Kidney tubule cell (primary cell): ENCODE measurements at places on chromosomes 6 and 20.

GRCh38 chr6:155352811-155353210, 38.5 kb upstream of the TFB1M start:
- DNase-seq = peak; percentile 38

DNA sequence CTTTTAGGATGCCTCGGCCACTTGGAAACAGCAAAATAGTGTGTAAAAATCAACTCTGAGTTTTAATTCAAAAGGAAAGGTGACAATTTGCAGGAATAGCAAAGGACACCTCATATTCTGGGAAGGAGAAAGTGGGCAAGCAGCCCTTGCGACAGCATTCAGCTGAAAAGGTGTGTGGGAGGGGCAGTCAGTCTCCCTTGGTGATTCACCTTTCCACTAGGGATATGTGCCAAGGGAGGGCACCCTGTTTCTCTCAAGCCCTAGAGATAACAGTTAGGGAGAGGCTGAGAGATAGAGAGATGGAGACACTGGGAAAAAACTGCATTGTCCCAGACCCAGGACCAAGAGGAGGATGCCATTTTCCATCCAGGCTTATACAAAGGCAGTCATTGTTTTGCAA, 228.1 kb downstream of the EPM2A start:
- no peak for DNase-seq

DNA sequence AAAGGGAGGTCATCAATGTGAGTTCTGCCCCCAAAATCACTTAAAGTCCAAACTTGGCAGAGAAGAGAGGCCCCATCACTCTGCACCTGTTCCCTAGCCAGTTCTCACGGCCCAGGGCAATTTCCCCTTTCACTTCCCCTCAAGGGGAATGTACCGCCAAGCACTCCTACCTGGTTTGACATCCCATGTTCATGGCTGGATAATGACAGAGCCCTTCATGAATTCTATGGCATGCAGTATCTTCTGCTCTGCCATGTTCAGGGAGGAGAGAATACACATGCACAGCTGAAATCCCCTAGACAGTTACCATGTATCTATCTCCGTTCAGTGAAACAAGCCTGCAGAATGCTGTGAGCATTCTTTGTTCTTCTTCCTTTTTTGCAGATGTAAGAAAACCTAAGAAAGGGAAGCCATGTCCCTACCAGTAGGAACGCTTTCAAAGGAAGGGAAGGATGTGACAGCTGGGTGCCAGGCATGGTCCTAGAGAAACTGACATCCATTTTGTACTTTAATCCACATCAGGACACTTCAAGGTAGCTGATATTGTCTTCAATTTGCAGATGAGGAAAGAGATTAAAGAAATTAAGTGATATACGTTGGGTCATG, 79.8 kb upstream of the ARID1B start:
- DNase-seq = no peak

DNA sequence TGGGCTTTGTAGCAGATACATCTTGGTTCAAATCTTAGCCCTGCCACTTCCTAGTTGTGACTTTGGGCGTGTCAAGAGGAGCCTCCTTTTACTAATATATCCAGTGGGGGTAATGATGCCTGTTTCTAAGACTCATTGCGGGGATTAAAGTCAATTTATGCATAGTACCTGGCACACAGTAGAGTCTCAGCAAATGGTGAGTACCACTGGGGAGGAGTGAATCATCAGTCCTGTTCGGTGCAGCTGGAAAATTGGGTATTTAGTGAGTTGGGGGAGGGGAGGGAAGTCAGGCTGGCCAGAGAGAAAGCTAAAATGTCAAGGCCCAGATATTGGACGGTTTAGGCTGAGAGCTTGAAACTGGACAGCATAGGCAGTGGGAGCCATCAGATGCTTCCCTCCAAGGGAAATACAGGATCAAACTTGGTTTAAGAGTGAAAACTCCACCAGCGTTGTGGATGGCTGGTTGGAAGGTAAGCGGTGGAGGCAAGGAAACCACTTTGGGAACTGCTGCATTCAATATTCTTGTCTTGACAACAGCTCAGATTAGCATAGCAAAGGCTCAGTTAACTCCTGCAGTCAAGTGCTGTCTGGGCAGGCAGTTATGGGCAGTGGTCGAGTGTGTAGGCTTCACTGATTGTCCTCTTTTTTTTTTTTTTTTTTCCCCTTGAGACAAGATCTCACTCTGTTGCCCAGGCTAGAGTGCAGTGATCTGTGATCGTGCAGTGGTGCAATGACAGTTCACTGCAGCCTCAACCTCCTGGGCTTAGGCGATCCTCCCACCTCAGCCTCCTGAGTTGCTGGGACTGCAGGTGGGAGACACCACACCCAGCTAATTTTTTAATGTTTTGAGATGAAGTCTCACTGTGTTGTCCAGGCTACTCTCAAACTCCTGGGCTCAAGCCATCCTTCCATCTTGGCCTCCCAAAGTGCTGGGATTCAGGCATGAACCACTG, 12.9 kb downstream of the PPP1R16B start:
- no peak for DNase-seq

DNA sequence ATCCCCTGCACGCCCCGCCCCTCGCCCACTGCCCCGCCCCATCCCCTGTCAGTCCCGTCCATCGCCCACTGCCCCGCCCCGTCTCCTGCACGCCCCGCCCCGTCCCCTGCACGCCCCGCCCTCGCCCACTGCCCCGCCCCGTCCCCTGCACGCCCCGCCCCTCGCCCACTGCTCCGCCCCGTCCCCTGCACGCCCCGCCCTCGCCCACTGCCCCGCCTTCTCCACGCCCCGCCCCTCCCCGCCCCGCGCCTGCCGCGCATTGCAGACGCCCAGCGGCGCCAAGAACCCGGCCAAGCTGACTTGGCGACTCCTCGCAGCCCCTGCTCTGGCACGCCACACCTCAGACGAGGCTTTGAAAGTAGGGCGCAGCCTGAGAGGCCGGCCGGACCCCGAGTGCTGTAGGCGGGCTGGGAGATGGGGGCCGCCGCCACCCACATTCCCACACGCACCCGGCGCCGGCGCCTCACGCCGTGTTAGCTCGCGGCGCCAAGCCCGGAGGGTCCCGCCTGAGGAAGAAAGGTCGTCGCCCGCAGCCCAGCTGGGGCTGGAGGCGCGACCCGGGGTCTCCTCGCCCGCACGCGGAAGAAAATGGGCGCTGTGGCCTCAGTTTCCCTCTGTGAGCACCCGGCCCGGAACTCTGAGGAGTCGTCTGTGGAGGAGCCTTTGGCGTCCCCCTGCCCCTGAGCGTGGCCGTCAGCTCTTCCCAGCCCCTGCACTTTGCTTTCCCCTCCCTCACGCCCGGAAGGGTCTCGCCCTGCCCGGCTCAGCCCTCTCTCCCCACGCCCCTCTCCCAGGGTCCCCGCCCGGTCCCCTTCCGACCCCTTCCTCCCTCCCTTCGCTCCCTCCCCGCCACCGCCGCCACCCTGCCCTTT, at the start of gene RAD21L1:
RAD21L1 (plus strand) TSS at position 262 of the 872 bp plus-strand sequence. CDS start 2,410 bp downstream, outside the sequence.
- peak; percentile 63 for DNase-seq

- peak; percentile 48 for DNase-seq
Observed at GRCh38 chr6:16163535-16164300, 34.8 kb downstream of the MYLIP start.

DNA sequence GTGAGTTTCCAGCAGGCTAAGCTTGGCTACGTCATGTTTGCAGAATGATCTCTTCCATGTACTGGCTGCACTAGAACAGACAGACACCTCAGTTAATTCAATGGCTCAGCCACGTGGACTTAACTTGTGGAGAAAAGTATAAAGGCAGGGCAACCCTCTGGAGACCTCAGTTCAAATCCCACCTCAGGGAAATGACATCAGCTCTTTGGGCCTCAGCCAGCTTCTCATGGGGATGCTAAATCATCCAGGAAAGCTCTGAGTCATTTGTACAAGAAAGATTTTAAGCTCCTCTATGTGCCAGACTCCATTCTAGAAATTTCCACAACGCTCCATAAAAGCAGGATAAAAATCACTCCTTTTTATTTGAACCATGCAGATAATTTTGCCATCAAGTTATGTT, 128.5 kb upstream of the SALL4 start:
- DNase-seq = peak; percentile 76

DNA sequence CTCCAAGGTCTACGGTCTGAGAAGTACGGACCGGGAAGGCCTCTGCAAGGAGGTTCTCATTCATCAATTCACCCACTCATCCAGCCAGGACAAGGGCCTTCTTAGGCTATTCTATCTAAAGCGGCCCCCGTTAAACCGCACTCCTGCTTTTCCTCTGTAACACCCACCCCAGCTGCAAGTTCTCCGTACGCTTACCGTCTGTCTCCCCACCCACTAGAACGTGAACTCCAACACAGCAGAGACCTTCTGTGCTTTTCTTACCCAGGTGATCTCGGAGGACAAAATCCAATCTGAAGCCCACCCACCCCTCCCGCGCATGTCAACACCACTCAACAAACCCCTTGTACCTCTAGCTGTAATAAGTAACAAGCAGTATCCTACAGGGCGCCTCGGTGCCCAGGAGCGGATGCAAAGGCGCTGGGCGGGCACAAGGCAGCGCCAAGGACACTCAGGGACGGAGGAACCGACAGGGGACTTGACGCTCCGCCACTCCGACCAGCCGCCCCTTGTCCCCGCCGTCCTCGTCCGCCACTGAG, 351 bp downstream of the AURKA start:
- DNase-seq = peak; percentile 10

DNA sequence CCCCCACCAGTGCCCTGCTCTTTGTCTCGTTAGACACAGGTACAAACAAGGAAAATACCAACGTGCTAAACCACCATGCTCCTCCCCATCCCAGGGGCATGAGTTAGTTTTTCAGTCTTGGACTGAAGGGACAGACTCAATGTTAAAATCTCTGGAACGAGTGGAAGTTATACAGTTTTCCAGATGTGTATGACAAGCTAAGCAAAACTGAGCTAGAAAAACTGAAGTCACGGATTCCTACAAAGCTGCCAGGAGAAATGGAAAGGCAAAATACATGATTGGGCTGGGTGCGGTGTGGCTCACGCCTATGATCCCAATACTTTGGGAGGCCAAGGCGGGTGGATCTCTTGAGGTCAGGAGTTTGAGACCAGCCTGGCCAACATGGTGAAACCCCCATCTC, 34.3 kb upstream of the QKI start:
- no peak for DNase-seq

DNA sequence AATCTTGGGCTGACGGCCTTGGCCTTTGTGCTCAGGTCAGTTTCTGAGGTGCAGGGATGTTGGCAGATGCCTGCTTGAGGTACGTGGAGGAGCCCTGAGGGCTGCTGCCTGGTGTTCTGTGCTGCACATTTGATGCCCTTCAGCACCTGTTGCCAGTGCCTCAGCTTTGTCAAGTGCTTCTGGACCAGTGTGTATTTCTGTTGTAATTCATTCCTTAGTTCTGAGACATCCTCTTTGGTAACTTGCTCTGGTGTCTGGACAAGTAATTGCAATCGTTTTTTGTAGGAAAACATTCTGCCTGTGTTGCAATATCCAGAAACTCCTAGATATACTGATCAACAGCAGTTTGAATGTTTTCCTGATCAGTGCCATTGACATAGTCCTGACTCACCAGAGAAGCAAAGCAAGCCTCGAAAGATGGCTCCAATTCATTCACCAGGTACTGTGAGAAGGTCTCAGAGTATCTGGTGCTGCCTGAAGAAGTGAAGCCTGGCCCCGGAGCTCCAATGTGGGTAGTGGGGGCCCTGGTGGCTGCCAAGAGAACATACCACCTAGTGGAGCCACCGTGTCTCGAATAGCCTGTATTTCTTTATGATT, 26.7 kb downstream of the ZNF337 start:
- peak; percentile 8 for DNase-seq

DNA sequence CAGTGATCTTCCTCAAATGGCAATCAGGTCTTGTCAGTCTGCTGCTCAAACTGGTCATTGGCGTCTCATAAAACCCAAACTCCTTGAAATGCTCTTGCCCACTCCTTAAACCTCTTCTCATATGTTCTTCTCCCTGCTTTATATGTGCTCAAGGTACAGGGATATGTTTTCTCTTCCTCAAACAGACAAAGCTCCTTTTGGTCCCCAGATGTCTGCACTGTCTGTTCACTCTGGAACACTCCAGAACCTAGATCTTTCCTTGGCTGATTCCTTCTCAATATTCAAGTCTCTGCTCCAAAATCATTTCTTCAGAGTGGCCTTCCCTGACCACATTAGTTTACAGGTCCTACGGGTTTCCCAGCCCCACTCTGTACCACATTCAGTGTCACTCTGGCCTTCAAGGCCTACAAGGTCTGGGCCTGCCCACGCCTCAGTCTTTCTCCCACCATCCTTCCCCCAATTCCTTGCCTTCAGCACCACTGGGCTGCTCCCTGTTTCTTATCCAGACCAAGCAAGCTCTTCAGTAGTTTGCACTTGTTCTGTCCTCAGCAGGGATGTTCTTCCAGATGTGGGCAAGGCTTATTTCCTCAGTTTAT, 9.0 kb downstream of the THEMIS start:
- DNase-seq = no peak

DNA sequence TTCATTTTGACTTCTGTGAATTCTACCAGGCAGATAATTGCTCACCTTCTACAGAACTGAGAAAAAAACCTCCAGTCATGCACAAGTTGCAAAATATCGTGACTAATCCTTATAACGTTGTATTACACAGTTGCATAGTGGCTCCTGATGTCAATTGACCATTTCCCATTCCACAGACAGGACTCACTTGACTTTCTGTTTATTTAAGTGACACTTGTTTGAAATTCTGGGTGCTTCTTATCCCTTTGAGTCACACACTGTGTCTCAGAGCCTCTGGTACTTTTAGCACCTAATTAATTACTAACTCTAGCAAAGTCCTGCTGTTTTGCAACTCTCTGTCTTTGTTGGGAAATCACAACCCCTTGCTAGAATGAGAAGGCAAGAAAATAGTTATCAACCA, 16.2 kb upstream of the RSPO3 start:
- DNase-seq = peak; percentile 95

DNA sequence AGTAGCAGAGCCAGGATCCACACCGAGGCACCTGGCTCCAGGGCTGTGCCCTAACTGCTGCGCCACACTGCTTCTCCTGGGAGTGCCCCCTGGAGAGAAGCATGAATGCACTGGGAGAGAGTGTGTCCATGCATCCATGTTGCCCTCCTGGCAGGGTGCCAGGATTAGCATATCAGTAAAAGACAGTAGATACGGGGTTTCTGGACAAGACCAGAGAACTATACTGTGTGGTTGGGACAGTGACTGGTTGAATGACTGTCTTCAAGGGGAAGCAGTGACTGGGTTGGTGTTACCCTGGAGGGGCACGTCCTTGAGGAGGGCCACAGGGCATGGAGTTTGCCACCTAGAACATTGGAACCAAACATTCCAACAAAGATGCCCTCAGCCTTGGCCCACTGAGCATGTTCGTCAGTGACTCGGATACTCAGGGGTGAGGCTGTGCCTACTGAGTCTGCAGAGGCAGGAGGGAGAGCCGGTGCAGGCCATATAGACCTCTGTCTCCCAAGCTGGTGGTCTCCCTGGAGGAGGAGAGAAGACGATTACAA, 288.8 kb downstream of the CDC5L start:
- DNase-seq = no peak

GRCh38 chr6:156618600-156619205, 158.5 kb upstream of the ARID1B start:
- peak; percentile 4 for DNase-seq

GRCh38 chr6:80636689-80637088, 530.2 kb downstream of the BCKDHB start:
- DNase-seq = no peak
